ENCODE measurements at places on chromosomes 1 and 21.

GRCh38 chr21:45550522-45551210, 8.4 kb upstream of the SLC19A1 start:
- no peak for DNase-seq

- no peak for DNase-seq
These were observed 198.4 kb upstream of the VAMP3 start for GRCh38 chr1:7572654-7573152.

DNA sequence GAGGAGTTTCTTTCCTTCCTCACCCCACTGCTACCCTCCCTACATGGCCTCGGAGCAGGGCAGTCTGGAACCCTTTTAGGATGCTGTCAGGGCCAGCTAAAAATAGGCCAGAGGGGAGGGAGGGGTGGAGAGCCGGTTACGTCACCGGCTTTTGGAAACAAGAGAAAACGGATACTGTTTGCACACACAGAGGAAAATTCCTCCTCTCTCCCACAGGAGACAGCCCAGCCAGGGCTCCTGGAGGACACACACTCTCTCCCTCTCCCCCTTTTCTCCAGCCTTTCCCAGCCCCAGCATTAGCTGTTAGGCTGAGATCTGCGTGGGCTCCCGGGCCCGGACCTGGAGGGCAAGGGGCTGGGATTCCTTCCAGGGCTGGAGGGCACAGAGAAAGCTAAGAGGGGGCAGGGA, 20.0 kb upstream of the ALDH4A1 start:
- peak; percentile 34 for DNase-seq

DNA sequence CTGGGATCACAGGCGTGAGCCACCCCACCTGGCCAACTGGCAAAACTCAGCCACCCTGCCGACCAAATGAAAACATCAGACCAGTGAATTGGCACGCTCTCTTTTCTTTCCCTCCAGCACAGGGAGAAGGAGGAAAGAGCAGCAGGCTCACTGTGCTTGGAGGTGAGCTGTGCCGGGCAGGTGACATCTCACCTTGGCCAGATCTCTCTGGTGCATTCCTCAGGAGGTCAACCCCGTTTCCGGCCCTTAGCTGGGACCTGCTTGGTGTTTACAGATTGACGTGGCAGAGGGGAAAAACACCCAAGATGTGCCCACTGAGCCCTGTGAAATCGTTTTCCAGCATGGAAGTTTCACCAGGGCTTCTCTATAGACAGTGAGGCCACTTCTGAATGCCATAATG, 45.1 kb downstream of the TMEM51 start:
- DNase-seq: no peak

DNA sequence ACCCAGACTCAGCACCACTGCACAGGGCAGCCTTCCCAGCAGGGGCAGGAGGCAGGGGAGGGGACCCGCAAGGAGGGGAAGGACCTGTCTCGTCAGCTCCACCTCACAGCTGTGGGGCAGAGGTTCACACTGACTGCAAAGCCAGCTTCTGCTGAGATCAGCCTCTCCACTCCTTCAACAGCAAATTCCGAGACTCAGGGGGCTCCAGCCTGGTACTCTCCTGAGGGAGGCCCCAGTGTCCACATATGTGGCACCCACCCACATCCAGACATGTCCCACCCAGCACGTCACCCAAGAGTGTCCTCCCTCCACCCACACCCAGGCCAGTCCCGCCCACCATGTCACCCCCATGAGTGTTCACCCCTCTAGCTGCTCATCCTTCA, 329.5 kb downstream of the NPHP4 start:
- no peak for DNase-seq

DNA sequence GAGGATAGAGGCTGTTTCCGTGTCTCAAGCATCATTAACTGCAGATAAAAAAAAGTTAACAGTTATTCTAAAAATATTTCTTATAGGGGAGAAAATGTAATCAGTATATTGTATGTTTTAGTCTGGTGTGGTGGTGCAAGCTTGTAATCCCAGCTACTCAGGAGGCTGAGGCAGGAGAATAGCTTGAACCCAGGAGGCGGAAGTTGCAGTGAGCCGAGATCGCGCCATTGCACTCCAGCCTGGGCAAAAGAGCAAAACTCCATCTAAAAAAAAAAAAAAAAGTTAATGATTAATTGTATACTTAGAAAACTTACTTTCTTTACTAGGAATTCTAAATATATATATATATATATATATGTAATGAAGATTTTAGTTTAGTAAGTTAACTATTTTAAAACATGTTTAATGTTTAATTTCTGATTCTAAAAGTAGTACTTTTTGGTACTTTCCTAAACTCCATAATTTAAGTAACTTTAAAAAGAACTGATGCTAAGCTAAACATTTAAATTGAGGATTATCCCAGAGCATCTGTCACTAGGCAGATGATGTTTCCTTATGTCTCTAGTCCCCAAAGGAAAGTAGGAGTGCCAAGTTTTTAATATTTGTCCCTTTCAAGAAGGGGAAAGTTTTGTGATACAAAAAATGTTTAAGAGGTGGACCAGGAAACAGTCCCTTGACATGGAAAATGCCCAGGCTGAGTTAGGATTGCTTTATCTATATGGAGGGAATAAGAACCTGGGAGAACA, 66.3 kb downstream of the DYRK1A start:
- no peak for DNase-seq

DNA sequence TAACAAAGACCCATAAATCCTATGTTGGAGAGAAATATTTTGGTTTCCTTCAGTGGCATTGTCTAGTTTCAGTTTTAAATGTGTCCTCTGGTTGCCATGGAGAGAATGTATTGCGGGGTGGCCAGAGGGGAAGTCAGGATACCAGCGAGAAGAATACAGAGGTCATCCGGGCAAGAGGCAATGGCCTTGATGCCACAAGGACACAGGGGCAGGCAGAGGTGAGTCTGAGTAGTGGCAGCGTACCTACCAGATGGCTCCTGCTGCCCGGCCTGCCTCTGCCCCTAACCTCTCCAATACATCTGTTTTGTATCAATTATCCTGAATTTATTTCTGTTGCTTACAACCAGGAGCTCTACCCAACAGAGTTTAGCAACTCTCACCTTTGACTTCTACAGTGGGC, 14.9 kb downstream of the KLHDC7A start:
- no peak for DNase-seq

- DNase-seq: no peak
These were observed 262.9 kb downstream of the OMA1 start for GRCh38 chr1:58283388-58284224.
